OCI-LY7 (cell line): ENCODE measurements at places on chromosomes 5 and 9. TPM values are rescaled to one million over a fixed set of nuclear protein-coding genes. Genes with fewer than 3 reads are reported as not detected.

PRDM9 gene
- not detected in 2 replicates for total RNA-seq

COQ4 gene
- 49.4 and 55.8 TPM in 2 replicates for total RNA-seq

LRRC14B gene
- 4.4 and 4.9 TPM in 2 replicates for total RNA-seq

GMCL2 gene
- total RNA-seq, result not detected in 2 replicates

PRR16 gene
- total RNA-seq, result not detected in 2 replicates

FUT7 gene
- 0.21 TPM in 1 of 2 replicates, not detected in the other for total RNA-seq

TAF1L gene
- total RNA-seq, result 0.06 TPM in 1 of 2 replicates, not detected in the other

SLC6A19 gene
- total RNA-seq, result not detected in 2 replicates

PIP5K1B gene
- total RNA-seq, result 10.7 and 11.5 TPM in 2 replicates

CARTPT gene
- total RNA-seq, result not detected in 2 replicates

ZSWIM6 gene
- 0.17 and 0.18 TPM in 2 replicates for total RNA-seq

AGPAT2 gene
- 15.2 and 18.3 TPM in 2 replicates for total RNA-seq

GCNT4 gene
- not detected in 2 replicates for total RNA-seq

STK32A gene
- not detected in 2 replicates for total RNA-seq

SYNPO gene
- 0.08 and 0.15 TPM in 2 replicates for total RNA-seq

ECM2 gene
- not detected in 2 replicates for total RNA-seq

PCDHB8 gene
- not detected in 2 replicates for total RNA-seq

QRFP gene
- total RNA-seq, result not detected in 2 replicates
